ENCODE measurements at places on chromosomes 1 and 21.

DNA sequence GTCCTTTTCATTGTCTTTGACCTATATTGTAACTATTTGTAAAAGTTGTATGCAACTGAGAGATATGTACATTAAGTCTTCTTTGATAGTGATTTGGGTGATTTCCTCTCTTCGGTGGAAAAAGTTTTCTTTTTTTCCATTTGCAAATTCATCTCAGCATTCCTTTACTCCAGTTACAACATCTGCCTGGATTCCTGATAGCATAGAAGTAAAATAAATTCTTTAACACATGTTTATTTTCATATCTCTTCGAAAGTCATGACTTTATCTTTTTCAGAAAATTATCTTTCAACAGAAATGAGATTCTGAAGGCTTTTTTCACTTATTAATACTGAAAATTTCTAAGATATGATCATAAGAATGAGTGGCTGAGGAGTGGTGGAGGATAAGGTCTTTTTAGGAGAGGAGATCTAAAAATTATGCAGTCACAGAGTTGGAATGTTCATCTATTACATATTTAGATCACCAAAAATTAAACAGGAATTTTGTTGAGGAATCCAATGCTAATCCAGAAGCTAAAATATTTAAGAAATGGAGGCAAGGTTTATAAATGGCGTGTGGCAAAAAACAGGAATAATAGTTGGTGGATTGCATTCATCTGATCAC lies 400.5 kb downstream of the KCNT2 start:
- DNase-seq = no peak

GRCh38 chr1:14612256-14612655 lies 13.8 kb downstream of the KAZN start:
- DNase-seq = no peak

- no peak for DNase-seq
Measured at GRCh38 chr1:203628201-203629015, 1.8 kb downstream of the ATP2B4 start.

- DNase-seq = no peak
Measured at GRCh38 chr1:31795801-31796621, 19.8 kb downstream of the SPOCD1 start.

DNA sequence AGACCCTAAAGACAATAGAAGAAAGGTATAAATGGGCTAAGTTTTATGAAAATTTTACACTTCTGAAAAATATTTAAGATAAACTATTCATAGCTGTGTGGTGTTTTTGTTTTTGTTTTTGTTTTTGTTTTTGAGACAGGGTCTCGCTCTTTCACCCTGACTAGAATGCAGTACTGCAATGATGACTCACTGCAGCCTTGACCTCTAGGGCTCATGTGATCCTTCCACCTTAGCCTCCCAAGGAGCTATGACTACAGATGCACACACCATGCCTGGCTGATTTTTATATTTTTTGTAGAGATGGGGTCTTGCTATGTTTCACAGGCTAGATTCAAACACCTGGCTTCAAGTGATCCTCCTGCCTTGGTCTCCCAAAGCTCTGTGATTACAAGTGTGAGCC lies 66.6 kb downstream of the PUM1 start:
- no peak for DNase-seq

DNA sequence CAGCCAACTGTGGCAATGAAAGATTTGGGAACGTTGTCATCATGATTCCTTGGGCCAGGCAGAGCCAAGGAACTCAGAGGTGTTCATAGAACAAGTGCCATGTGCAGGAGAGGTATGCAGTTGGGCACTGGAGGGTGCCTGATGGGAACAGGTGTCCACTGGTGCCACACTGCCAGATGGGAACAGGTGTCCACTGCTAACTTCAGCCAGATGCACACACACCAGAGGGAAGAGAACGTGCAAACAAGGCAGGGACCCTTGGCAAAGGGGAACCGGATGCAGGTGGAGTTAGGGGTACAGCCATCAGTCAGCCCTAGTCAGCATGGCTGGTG lies 13.5 kb downstream of the OLFML2B start:
- no peak for DNase-seq

- no peak for DNase-seq
Measured at GRCh38 chr1:117076648-117077047, 16.5 kb downstream of the TTF2 start.

DNA sequence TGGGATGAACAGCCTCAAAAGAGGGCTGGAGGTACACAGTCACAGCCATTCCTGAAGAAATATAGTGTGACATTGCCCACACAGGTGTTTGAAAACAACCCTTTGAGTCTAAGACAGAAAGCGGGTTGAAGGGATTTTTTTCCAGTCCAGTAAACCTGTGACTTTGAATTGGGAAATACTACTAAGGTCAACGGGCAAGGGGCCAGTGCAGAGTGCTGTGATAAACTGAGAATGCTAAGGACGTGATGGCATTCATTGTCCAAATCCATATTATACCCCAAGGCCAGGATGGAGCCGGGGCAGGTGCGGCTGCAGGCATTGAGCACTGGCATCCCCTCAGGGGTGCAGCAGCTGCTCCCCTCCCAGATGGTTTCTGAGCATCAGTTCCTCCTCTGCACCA lies 36.6 kb downstream of the KIAA0040 start:
- DNase-seq = no peak

DNA sequence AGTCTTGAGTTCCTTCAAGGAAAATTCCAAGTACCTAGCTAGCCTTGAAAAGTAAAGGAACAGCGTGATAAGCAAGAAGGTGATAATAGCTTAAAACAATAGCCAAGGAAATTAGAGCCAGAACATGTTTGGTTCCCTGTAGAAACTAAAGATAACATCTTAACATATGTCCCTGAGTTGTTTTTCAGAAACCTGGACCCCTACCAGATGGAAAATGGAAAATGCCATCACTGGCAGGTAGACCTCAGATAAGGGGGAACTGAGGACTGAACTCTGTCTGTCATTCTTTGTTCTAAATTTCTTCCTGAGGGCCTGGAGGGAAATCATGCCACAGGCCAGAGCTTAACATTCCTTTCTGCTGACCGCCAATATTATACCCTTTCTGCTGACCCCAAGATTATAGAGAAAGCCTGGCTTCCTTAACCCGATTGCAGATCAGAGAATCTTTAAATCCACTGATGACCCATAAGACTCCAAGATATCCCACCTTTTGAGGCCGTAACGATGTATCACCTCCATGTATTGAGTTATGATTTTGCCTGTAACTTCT lies 23.4 kb downstream of the CNIH3 start:
- no peak for DNase-seq

GRCh38 chr1:20867847-20868246 lies 80.7 kb upstream of the HP1BP3 start:
- DNase-seq = no peak

- no peak for DNase-seq
Measured at GRCh38 chr1:26536521-26536920, 7.0 kb downstream of the RPS6KA1 start.

DNA sequence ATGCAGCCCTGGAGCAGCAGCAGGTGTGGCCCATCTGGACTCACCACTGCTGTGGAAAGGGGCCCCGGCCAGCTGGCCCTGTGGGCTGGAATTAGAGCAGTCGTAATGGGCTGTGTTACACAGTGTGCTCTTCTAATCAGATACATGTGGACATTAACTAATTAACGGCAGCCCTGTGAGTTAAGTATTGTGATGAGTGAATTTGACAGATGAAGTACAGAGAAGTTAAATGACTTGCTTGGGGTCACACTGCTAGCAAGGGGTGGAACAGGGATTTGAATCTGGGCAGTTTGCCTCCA lies 58.6 kb downstream of the MDM4 start:
- no peak for DNase-seq

- no peak for DNase-seq
Measured at GRCh38 chr1:78091215-78091813, 45.5 kb downstream of the GIPC2 start.

DNA sequence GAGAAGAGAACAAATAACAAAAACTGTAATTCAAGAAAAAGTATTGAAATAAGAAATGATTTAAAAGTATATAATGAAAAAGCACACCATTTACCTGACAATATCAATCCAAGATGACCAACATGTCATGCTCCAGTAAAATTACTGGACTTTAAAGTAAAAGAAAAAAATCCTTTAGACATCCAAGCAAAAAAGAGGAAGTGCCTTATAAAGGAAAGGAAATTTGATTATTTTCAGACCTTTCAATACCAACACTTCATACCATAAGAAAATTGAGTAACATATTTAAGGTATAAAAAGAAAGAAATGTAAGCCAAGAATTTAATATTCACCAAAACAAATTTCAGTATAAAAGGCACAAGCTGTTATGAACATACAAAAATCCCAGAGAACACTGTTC lies 46.2 kb upstream of the SSX2IP start:
- no peak for DNase-seq

DNA sequence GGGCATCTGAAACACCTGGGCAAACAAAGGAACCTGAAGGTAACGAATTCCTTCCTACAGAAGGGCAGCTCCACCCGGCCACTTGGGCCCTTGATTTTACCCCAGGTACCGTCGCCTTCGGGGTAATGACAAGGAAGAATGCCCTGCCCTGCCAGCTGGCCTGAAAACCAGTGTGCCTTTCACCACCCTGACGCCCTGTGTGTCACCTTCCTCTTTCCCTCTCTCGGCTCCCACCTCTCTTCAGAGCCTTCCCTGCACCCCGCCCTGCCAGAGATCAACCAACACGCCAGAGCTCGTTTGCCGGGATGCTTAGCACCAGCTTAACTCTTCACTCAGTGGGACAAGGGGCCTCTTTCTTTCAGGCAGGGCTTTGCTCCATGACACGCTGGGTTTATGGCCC lies 86.0 kb downstream of the SIM2 start:
- DNase-seq = no peak

- no peak for DNase-seq
Measured at GRCh38 chr1:69993810-69994209, 211.6 kb downstream of the LRRC40 start.

- DNase-seq = no peak
Measured at GRCh38 chr1:94154989-94155388, 34.0 kb upstream of the ABCA4 start.

DNA sequence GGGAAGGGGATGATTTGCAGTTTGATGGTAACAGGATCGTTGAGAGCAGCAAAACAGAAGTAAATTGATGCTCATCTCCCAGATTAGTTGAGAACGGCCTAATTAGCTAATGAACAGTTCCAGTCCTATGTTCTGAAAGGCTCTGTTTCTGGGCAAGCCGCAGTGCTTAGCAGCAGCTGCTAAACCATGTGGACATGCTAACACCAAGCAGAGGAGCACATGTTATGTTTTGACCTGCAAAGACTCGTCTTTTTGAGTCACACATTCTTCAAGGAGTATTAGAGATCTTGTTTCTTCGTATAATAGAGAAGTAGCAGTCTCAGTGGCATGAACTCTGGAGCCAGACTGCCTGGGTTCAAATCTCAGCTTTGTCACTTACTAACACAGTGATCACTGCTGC lies 58.1 kb downstream of the CACNA1E start:
- no peak for DNase-seq

DNA sequence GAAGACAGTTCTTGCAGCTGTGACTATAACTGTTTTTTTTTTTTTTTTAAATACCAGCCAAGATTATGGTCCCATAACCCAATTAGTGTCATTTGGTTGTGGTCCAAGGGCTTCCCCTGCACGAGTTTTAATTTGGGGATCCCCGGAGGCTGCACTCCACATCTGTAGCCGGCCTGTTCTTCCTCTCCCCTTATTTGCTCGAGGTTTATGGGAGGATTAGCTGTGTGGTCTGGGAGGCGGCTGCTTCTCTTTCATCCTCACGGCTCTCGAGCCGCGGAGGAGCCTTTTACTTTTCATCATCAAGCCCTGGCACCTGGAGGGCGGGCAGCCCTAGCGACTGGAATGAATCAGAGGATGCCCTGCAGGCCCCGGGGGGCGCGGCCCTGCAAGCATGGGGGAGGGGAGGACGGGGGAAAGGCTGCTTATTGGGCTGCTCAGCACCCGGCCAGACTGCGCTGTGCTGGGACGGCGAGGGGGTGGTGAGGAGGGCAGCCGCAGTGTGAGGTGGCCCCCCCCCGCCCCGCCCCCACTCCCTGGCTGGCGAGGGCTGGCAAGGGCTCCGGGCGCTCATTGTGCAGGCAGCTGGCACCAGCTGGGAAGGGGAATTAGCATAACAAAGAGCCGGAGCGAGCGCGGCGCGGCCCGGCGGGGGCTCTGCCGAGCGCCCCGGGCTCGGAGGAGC lies 18.5 kb downstream of the SERTAD4 start:
- peak; percentile 54 for DNase-seq

GRCh38 chr1:221994939-221995338 lies 253.1 kb upstream of the DUSP10 start:
- no peak for DNase-seq

- DNase-seq = no peak
Measured at GRCh38 chr21:26555540-26556146, 17.4 kb downstream of the CYYR1 start.

GRCh38 chr1:145751491-145752037 lies 32.3 kb downstream of the CD160 start:
- no peak for DNase-seq

- no peak for DNase-seq
Measured at GRCh38 chr1:43743206-43743605, 35.9 kb downstream of the ST3GAL3 start.

DNA sequence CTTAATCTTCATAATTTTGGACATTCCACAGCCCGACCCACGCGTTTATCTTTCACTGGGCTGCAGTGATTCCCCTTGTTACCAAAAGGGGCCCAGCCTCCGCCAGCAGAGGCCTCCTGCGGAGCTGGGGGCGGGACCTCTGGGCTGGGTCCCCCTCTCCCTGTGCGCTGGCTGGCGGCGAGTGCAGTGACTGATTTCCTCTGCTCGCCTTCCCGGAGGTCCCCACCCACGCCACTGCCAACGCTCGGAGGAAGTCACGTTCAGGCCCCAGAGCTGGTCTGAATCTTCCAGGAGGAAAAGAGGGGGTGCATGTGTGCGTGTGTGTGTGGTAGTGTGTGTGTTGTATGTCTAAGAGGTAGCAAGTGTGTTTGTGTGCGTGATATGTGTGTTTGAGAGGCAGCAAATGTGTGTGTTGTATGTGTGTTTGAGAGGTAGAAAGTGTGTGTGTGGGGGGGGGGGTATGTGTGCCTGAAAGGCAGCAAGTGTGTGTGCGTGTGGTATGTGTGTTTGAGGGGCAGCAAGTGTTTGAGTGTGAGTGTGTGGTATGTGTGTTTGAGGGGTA lies 35.0 kb upstream of the JAK1 start:
- DNase-seq = no peak

DNA sequence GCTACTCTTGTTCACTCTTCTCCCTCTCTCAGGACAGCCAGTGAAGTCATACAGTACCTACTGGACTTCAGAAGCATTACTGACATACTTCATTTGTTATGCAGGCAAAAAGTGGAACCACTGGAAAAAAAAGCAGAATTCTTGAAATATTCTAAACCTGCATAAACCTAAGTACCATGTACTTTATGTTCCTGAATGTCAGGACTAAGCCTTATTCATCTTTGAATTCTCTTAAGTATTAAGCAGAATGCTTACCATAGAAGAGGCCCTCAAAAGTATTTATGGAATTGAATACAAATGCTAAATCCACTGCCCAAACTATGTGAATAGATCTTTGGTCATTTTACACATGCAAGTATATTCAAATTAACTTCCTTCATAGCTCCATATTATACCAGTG lies 7.8 kb downstream of the PSMB2 start:
- no peak for DNase-seq

- DNase-seq = peak; percentile 89
Measured at GRCh38 chr1:43147625-43148327, 24.3 kb downstream of the EBNA1BP2 start.

GRCh38 chr1:204495078-204495753 lies 611 bp upstream of the PIK3C2B start:
- DNase-seq = no peak

GRCh38 chr21:35332841-35333426 lies 283.8 kb upstream of the RUNX1 start:
- DNase-seq = no peak

GRCh38 chr1:19062258-19063029 lies 106.0 kb upstream of the IFFO2 start:
- no peak for DNase-seq

- DNase-seq = peak; percentile 2
Measured at GRCh38 chr1:209601809-209602657, 18.5 kb downstream of the CAMK1G start.

Data from NCI-H1930 (cell line).